ENCODE measurements at places on chromosomes 1 and 21.

DNA sequence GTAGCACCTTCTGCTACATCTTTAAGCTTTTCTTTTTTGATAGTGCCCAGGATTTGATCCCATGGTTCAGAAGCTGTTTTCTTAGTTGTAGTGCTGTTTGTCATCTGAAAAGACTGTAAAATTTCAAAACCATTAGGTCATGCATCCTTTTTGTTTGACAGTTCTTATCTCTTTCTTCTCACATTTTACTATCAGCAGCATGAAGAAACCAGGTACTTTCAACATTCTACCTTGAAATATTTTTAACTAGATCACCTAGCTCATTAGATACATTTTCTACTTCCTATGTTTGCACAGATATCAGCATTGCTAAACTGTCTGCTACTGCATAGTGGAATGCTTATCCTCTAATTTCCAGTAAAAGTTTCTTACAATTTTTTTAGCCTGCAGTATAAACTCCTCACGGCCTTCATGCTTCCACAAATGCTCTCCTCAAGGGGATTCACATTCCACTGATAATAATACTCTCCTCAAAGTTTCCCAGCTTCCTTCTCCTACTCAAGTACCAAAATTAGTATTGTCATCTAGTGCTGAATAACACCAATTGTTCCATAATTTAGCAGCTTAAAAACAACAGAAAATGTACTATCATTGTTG lies 243.9 kb upstream of the ZRANB2 start:
- DNase-seq, result no peak

- peak; percentile 68 for DNase-seq
These were observed 617 bp upstream of the ADGRL2 start for GRCh38 chr1:81799939-81800694.

GRCh38 chr1:234881893-234882771 lies 246.5 kb downstream of the TOMM20 start:
- DNase-seq, result no peak

- DNase-seq, result no peak
These were observed 89.2 kb upstream of the POU3F1 start for GRCh38 chr1:38135625-38136414.

GRCh38 chr1:24323281-24323680 lies 4.1 kb downstream of the GRHL3 start:
- DNase-seq, result no peak

DNA sequence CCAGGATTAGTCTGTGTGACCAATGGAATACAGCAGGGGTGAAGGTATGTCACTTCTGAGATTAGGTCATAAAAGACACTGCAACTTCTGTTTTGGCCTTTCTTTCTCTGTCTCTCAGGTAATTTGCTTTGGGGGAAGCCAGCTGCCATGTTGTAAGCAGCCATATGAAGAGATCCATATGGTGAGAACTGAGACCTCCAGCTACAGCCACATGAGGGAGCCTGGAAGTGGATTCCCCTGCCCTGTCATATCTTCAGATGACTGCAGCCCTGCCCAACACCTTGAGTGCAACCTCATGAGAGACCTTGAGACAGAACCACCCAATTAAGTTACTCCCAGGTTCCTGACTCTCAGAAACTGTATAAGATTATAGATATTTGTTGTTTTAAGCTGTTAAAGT lies 70.1 kb upstream of the ESRRG start:
- DNase-seq, result peak; percentile 41

GRCh38 chr1:48082271-48082962 lies 85.2 kb upstream of the TRABD2B start:
- no peak for DNase-seq

- no peak for DNase-seq
These were observed 15.0 kb downstream of the ETNK2 start for GRCh38 chr1:204136814-204137213.

DNA sequence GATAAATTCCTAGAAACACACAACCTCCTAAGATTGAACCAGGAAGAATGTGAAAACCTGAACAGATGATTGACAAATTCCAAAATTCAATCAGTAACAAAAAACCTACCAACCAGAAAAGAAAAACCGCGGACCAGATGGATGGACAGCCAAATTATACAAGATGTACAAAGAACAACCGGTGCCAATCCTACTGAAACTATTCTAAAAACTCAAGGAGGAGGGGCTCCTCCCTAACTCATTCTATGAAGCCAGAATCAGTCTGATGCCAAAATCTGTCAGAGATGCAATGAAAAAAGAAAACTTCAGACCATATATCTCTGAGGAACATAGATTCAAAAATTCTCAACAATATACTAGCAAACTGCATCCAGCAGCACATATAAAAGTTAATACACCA lies 262.4 kb upstream of the DAB1 start:
- DNase-seq, result no peak

All from D341Med (cell line).